Endothelial cell (in vitro differentiated cells): ENCODE measurements at places on chromosomes 12 and 14. TPM values are rescaled to one million over a fixed set of nuclear protein-coding genes. Genes with fewer than 3 reads are reported as not detected.

GRCh38 chr12:124689631-124690030, 122.2 kb upstream of the NCOR2 start:
- H3K27ac ChIP-seq, result no peak overlapping the region
- H3K36me3 ChIP-seq, result no peaks in the 10 kb centered on the region
- no peak for DNase-seq
- no peak overlapping the region for H3K4me3 ChIP-seq
- peaks cover 20% of the 10 kb centered on the region for H3K4me1 ChIP-seq

DNA sequence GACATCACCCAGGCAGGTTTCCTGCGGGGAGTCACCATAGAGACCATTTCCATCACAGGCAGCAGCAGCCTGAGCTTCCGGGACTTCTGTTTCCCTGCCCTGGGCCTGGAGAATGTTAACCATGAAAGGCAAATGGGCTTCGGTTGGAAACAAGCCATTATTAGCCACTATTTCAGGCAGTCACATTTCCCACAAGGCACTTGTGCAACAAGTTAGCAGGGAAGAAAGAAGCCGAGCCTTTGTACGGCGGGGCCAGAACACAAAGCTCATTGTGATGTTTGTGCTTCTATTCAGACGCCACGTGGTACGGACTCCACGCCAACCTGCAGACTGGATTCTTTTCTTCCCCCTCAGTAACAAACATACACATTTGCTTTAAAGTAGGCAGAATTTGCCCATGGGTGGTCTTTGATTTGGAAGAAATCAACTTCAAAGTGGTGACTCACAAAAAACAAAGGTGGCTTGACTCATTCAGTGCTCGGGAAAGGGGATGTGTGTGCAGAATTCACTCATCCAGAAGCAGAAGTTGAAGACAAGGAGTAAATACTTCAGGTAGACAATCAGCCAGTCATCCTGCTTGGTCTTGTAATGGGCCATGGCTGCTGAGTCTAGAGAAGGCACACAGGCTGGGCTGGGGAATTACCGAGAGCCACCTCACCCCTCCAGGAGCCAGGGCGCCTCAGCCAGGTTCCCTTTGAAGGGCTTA, 154.2 kb upstream of the PRMT8 start:
- H3K36me3 ChIP-seq, result no peaks in the 10 kb centered on the region
- H3K4me1 ChIP-seq, result peaks cover 8% of the 10 kb centered on the region
- no peak for DNase-seq
- H3K27me3 ChIP-seq, result peaks cover 4% of the 10 kb centered on the region
- H3K4me3 ChIP-seq, result no peak overlapping the region
- peak overlapping the region; percentile 3 for H3K27ac ChIP-seq

Gene TUBA1A
- total RNA-seq, result 924 TPM

- H3K27ac ChIP-seq, result peak overlapping the region; percentile 99
- H3K27me3 ChIP-seq, result peaks cover 9% of the 10 kb centered on the region
- peak; percentile 89 for DNase-seq
- peaks cover 25% of the 10 kb centered on the region for H3K4me1 ChIP-seq
- H3K36me3 ChIP-seq, result peaks cover 7% of the 10 kb centered on the region
Observed at GRCh38 chr12:45727301-45727979, 2.1 kb upstream of the ARID2 start.

Gene LTBP2
- total RNA-seq, result 1.9 TPM

- H3K4me3 ChIP-seq, result no peak overlapping the region
- H3K4me1 ChIP-seq, result no peaks in the 10 kb centered on the region
- no peak overlapping the region for H3K27ac ChIP-seq
- no peak for DNase-seq
- no peaks in the 10 kb centered on the region for H3K36me3 ChIP-seq
Observed at GRCh38 chr12:115495300-115495699, 782.2 kb downstream of the MED13L start.

DNA sequence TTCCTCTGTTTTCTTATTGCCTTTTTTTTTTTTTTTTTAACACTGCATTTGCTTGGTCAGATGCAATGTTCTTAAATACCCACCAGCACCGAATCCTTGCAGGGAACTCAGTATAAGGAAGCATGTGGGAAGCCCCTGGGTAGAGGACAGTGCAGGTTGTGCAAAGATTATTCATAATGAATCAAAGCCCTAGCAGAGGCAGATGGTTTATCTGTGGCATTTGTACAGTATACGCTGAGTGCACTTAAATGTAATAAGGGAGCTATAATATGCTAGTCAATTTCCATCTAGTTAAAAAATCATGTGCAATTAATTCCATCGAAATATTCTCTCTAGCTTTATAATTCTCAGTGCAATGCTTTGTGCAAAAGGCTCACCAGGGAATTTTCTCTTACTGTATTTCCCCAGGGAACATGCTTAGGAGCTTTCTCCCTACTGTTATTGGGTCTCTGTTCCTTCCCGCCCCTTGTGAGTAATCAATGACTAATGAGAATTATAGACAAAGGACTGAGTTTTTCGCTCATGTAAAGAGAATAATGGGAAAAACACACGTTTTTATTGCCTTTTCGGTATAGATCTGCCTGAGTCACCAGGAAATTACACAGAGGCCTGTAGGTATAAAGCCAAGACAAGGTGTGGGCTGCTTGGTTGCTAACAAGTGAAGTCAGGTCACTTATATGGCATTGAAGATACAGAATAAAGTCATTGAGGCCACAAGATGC, 1214.3 kb upstream of the TMEM132C start:
- H3K4me3 ChIP-seq, result no peak overlapping the region
- peaks cover 1% of the 10 kb centered on the region for H3K27me3 ChIP-seq
- no peak overlapping the region for H3K27ac ChIP-seq

GRCh38 chr12:113477171-113477841, 5.6 kb upstream of the LHX5 start:
- peaks cover 63% of the 10 kb centered on the region for H3K27me3 ChIP-seq
- no peaks in the 10 kb centered on the region for H3K36me3 ChIP-seq
- H3K27ac ChIP-seq, result no peak overlapping the region
- no peak overlapping the region for H3K4me3 ChIP-seq
- peaks cover 17% of the 10 kb centered on the region for H3K4me1 ChIP-seq
- DNase-seq, result no peak

DNA sequence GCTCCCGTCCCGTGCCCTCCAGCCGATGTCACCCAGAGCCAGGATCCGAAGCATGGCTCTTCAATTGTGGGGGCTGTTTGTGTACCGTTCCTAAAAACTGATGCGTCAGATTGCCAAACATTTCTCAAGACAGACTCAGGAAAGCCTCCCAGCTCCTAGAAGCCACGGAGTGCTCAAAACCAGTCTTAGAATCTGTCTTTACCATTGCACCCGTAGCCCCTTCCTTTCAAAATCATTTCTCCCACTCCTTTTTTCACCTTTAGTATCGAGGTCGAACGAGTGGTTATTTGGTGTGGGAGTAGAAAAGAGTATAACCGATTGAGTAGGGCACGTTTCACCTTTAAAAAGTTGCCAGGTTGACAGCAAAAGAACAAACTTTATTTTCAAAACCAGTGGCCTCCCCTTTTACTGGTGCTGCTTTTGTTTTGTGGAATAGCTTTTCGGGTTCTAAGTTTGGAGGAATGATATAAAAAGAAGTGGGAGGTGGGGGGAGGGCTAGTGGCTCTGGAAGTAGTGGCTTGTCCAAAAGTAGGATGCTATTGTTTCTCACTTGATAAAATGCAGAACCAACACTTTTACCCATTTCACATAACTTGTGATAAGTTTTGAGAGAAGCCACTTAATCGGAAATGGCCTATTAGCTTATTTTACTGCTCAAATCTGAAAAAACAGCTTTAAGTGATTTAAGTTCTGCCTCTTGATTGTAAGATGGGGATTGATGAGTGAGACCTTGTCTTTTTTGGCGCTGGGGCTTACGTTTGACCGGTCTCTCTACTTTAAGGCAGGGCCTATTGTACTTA, 803 bp downstream of the STK38L start:
- peak overlapping the region; percentile 100 for H3K4me3 ChIP-seq
- H3K4me1 ChIP-seq, result peaks cover 11% of the 10 kb centered on the region
- H3K27ac ChIP-seq, result peak overlapping the region; percentile 92
- DNase-seq, result no peak
- H3K36me3 ChIP-seq, result no peaks in the 10 kb centered on the region
- H3K27me3 ChIP-seq, result peaks cover 14% of the 10 kb centered on the region

DNA sequence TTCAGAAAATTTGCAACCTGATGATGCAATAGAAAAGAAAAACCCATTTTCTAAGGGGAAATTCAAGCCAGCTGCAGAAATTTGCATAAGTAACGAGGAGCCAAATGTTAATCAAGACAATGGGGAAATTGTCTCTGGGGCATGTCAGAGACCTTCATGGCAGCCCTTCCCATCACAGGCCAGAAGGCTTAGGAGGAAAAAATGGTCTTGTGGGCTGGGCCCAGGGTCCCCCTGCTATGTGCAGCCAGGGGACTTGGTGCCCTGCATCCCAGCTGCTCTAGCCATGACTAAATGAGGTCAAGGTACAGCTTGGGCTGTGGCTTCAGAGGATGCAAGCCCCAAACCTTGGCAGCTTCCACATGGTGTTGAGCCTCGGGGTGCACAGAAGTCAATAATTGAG, 28.2 kb upstream of the AVPR1A start:
- no peaks in the 10 kb centered on the region for H3K4me1 ChIP-seq
- no peak for DNase-seq
- peaks cover 4% of the 10 kb centered on the region for H3K27me3 ChIP-seq
- H3K36me3 ChIP-seq, result peaks cover 23% of the 10 kb centered on the region
- no peak overlapping the region for H3K27ac ChIP-seq
- no peak overlapping the region for H3K4me3 ChIP-seq

Gene LRCOL1
- total RNA-seq, result not detected

Gene TIMM9
- 42.1 TPM for total RNA-seq

DNA sequence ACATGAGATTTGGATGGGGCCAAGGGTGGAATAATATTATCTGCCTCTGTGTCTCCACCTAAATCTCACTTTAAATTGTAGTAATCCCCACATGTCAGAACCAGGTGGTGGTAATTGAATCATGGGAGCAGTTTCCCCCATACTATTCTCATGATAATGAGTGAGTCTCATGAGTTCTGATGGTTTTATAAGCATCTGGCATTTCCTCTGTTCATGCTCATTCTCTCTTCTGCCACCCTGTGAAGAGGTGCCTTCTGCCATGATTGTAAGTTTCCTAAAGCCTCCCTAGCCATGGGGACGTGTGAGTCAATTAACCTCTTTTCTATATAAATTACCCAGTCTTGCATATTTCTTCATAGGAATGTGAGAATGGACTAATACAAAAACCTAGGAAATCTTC, 29.9 kb downstream of the TSPAN19 start:
- no peaks in the 10 kb centered on the region for H3K27me3 ChIP-seq
- no peaks in the 10 kb centered on the region for H3K36me3 ChIP-seq

Gene STAB2
- total RNA-seq, result 0.10 TPM
